ENCODE measurements at places on chromosomes 13 and 19. TPM values are rescaled to one million over a fixed set of nuclear protein-coding genes. Genes with fewer than 3 reads are reported as not detected.

GRCh38 chr19:15584541-15585115 is 30.4 kb upstream of the CYP4F8 start:
- DNase-seq: peak; percentile 61
- no peaks in the 10 kb centered on the region for H3K4me1 ChIP-seq
- peaks cover 3% of the 10 kb centered on the region for H3K27me3 ChIP-seq
- no peak overlapping the region for H3K27ac ChIP-seq
- H3K4me3 ChIP-seq: peak overlapping the region; percentile 35

DNA sequence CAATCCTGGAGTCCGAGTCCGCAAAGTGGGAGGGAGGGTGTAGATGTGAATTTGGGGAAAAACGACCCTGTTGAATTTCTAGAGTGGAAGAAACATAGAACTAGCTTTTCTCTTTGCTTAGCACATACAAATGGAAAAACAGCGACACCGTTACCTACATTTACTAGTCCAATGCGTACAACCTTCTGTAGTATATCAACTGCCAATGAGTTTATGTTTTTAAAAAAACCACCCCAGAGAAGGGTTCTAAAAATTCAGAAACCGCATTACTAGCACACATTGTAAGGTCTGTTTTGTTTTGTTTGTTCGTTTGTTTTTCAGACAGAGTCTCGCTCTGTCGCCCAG is 332 bp upstream of the SUPT20H start:
- no peaks in the 10 kb centered on the region for H3K36me3 ChIP-seq
- H3K27ac ChIP-seq: peak overlapping the region; percentile 93
- DNase-seq: no peak
- peak overlapping the region; percentile 77 for H3K4me3 ChIP-seq
- peaks cover 13% of the 10 kb centered on the region for H3K4me1 ChIP-seq

The KLF1 gene
- total RNA-seq: 0.32 TPM

GRCh38 chr13:43510956-43511901 is 275.5 kb downstream of the ENOX1 start:
- H3K4me1 ChIP-seq: no peaks in the 10 kb centered on the region
- H3K27ac ChIP-seq: no peak overlapping the region
- H3K36me3 ChIP-seq: no peaks in the 10 kb centered on the region
- H3K27me3 ChIP-seq: no peaks in the 10 kb centered on the region
- no peak overlapping the region for H3K4me3 ChIP-seq

DNA sequence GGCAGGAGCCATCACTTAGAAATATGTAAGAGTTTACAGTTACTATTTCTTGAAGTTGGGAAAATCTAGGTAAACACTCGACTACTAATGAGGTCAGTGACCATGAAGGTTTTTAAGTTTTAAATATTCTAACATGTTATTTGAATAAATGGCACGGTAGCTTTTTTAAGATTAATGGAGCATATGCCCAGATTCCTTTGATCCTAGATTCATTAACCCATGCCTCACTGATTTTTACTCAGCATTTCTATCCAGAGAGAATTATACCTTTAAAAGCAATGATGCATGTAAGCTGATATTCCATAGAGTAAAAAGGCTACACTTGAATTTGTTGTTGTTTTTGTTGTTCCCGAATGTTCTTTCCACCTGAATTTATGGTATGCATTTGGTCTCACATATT is 541.4 kb downstream of the DACH1 start:
- H3K4me3 ChIP-seq: no peak overlapping the region
- no peak overlapping the region for H3K27ac ChIP-seq
- no peaks in the 10 kb centered on the region for H3K4me1 ChIP-seq

The CEACAM20 gene
- total RNA-seq: not detected

DNA sequence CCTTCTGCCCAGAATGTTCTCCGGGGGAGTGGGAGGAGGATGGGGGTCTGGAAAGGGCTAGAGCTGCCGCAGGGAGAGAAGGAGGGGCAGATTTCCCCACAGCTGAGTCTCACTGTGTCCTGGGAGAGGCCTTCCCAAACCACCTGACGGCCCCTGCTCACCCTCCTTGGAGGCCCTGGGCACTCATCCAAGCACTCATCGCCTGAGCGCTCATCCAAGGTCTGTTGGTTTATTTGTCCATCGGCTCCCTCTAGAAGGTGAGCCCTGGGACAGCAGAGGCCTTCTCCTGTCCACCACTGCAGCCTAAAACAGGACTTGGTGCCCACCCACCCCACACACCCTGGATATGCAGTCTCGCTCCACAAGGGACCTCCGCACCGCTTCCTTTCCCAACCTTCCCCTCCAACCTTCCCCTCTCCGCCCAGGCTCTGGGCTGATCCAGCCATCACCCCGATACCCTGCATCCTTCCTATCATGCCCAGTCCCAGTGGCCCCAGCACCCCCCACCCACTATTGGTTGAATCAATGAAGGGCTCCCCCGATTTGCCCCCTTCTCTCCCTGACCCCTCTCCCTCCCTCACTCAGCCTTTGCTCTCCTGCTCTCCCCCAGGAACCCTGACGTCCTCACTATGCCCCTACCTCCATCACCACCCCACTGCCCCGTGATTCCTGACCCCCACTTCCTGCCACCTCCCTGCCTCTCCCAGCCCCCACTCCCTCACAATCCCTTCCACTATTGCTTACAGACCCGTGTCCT is 1.7 kb downstream of the UBXN6 start:
- H3K36me3 ChIP-seq: peaks cover 5% of the 10 kb centered on the region
- H3K4me3 ChIP-seq: no peak overlapping the region
- H3K27me3 ChIP-seq: no peaks in the 10 kb centered on the region
- H3K4me1 ChIP-seq: peaks cover 10% of the 10 kb centered on the region
- DNase-seq: no peak

- no peak overlapping the region for H3K27ac ChIP-seq
- no peak overlapping the region for H3K4me3 ChIP-seq
- H3K36me3 ChIP-seq: no peaks in the 10 kb centered on the region
- H3K4me1 ChIP-seq: peaks cover 10% of the 10 kb centered on the region
Observed at GRCh38 chr19:2952953-2953481, 8.2 kb upstream of the ZNF77 start.

The ADAMTS10 gene
- total RNA-seq: 88.9 TPM

- H3K4me1 ChIP-seq: no peaks in the 10 kb centered on the region
- H3K27me3 ChIP-seq: no peaks in the 10 kb centered on the region
- no peak for DNase-seq
- H3K36me3 ChIP-seq: no peaks in the 10 kb centered on the region
Observed at GRCh38 chr13:106818971-106819370, 251.0 kb upstream of the ARGLU1 start.

DNA sequence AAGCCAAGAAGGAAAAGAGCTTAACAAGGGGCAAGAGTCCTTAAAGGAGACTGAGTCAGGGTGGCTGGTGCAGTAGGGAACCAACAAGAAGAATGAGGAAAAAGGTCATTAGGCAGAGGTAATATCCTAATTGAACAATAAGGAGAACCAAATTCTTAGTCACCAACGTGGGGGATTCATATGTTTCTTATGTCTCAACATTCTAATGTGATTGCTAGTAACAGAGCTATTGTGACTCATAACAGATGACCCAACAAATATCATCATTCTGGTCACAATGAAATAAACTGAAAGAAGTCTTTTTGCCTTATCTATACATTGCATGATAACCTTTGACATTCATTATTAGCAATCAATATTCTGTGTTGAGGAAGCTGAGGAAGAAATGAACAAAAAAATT is 101.6 kb downstream of the RAP2A start:
- no peaks in the 10 kb centered on the region for H3K36me3 ChIP-seq
- H3K4me1 ChIP-seq: no peaks in the 10 kb centered on the region
- no peaks in the 10 kb centered on the region for H3K27me3 ChIP-seq
- no peak overlapping the region for H3K4me3 ChIP-seq
- DNase-seq: no peak
- H3K27ac ChIP-seq: no peak overlapping the region

DNA sequence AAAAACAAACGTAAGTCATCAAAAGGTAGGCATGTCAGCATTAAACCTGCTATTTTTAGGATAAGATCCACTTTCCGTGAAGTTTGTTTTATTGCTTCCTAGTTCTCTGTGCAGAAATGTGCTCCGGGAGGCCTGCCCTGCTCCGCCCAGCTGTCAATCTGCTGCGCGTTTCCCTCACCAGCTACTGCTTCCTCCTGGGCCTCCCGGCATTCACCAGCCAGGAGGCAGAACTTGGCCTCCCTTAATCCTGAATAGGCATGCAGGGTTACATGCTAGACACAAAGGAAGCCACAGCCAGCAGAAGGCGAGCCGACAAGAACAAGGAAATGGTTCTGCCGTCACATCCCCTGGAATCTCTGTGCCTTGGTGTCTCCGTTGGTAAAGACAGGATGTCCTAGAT is 386.2 kb downstream of the IRS2 start:
- H3K36me3 ChIP-seq: no peaks in the 10 kb centered on the region
- H3K27me3 ChIP-seq: no peaks in the 10 kb centered on the region
- DNase-seq: no peak

DNA sequence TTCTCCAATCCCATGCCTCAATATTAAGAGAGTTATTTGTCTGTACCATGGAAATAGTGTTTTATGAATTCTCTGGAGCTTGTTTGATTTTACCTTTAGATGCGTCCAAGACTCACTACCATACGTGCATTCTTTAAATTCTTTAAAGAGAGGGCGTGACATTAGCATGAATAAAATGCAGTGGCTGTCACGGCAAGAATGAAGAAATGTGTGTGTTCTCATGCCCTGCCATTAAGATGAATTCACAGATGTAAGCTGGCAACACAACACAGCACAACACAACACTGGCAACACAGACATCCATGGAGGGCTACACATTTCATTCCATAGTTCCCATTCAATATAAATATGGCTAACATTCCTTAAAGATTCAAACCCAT is 213.4 kb downstream of the ENOX1 start:
- no peak overlapping the region for H3K27ac ChIP-seq
- DNase-seq: no peak
- no peaks in the 10 kb centered on the region for H3K27me3 ChIP-seq
- no peaks in the 10 kb centered on the region for H3K36me3 ChIP-seq
- no peak overlapping the region for H3K4me3 ChIP-seq

The UBL3 gene
- 27.1 TPM for total RNA-seq

GRCh38 chr19:679418-680286 is 3.5 kb downstream of the FSTL3 start:
- peaks cover 12% of the 10 kb centered on the region for H3K4me1 ChIP-seq
- peak overlapping the region; percentile 79 for H3K27ac ChIP-seq
- peaks cover 3% of the 10 kb centered on the region for H3K27me3 ChIP-seq
- peak overlapping the region; percentile 54 for H3K4me3 ChIP-seq
- DNase-seq: peak; percentile 34

DNA sequence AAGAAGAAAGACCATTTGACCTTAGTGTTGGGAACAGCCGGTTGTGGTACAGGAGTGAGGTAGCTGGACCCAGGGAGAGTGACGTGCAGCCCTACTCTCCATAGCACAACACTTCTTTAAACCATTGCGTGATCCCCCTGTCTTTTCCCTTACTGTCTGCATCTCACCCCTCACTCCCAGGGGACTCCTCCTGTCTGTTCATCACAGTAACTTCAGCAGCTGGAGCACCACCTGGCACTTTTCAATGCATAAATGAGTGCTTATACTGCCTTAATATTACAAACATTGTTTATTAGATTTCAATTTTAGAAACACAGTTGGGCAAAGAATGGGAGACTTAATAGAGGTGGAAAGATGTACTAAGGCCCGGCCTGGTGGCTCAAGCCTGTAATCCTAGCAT is 285.5 kb downstream of the UQCRFS1 start:
- H3K36me3 ChIP-seq: no peaks in the 10 kb centered on the region

DNA sequence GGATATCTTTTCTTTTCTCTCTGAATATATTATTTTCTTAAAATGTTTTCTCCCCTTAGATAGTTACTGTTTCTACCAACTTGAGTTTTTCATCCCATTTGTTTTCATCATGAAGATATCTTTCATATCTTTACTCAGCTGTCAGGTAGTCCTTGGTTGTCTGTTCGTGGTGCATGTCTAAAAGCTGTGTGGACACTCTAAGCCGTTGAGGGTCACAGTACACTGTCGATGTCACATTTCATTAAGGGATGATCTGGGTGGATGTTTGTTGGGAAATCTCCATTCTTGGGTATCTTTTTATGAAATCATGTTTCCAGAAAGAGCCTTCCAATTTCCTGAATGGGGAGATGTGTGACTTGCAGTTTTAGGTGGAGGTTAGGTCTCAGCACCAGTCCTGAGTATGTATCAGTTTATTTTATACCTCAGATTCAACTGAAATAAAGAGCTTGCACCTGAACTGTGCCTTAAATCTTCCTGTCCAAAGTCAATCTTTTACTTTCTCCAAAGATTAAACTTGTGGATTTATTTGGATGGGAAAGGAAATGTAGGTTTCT is 23.2 kb downstream of the ZMYM2 start:
- H3K27me3 ChIP-seq: no peaks in the 10 kb centered on the region
- no peak overlapping the region for H3K4me3 ChIP-seq
- no peak overlapping the region for H3K27ac ChIP-seq
- H3K4me1 ChIP-seq: peaks cover 8% of the 10 kb centered on the region

The CILP2 gene
- 0.32 TPM for total RNA-seq

- no peaks in the 10 kb centered on the region for H3K36me3 ChIP-seq
- H3K27me3 ChIP-seq: no peaks in the 10 kb centered on the region
- H3K4me3 ChIP-seq: no peak overlapping the region
- no peak for DNase-seq
- H3K4me1 ChIP-seq: no peaks in the 10 kb centered on the region
Observed at GRCh38 chr13:80447747-80448146, 106.8 kb upstream of the SPRY2 start.

The ZNF583 gene
- 13.8 TPM for total RNA-seq

GRCh38 chr13:75612354-75612753 is 23.8 kb upstream of the LMO7 start:
- DNase-seq: no peak
- no peaks in the 10 kb centered on the region for H3K27me3 ChIP-seq
- no peaks in the 10 kb centered on the region for H3K36me3 ChIP-seq
- H3K27ac ChIP-seq: no peak overlapping the region

The CGB5 gene
- total RNA-seq: not detected

The CPAMD8 gene
- 5.4 TPM for total RNA-seq

- DNase-seq: peak; percentile 74
- H3K27me3 ChIP-seq: no peaks in the 10 kb centered on the region
- no peaks in the 10 kb centered on the region for H3K4me1 ChIP-seq
- no peak overlapping the region for H3K27ac ChIP-seq
Observed at GRCh38 chr19:3665681-3666544, 34.4 kb downstream of the PIP5K1C start.

DNA sequence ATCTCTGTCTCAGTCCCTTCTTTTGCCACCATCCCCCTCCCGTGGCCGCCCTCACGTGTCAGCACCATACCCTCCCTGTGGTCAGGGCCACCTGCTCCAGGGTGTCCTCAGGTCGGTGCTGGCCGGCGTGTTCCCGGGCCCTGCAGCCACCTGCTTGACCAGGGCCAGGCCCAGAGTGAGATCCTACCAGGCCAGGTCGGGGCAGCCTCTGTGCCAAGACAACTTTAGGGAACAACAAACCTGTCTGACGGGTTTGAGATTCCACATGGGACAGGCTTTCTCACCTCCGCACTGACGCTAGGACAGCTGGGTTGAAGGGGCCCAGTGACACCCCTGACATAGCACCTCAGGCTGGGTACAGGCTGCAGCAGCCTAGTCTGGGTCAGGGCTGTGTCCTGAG is 7.5 kb upstream of the SBNO2 start:
- H3K4me1 ChIP-seq: no peaks in the 10 kb centered on the region
- H3K4me3 ChIP-seq: no peak overlapping the region
- DNase-seq: no peak
- no peaks in the 10 kb centered on the region for H3K27me3 ChIP-seq
- no peak overlapping the region for H3K27ac ChIP-seq
- no peaks in the 10 kb centered on the region for H3K36me3 ChIP-seq

The CBLC gene
- total RNA-seq: not detected

The B3GNT8 gene
- 0.43 TPM for total RNA-seq

GRCh38 chr19:15264061-15264932 is 32.0 kb upstream of the EPHX3 start:
- H3K36me3 ChIP-seq: peaks cover 20% of the 10 kb centered on the region
- no peaks in the 10 kb centered on the region for H3K27me3 ChIP-seq
- no peaks in the 10 kb centered on the region for H3K4me1 ChIP-seq
- peak; percentile 57 for DNase-seq
- no peak overlapping the region for H3K27ac ChIP-seq

The CLEC11A gene
- total RNA-seq: 3.1 TPM
